Non-pigmented ciliary epithelial cell (primary cell): ENCODE measurements at places on chromosomes 1 and 21.

DNA sequence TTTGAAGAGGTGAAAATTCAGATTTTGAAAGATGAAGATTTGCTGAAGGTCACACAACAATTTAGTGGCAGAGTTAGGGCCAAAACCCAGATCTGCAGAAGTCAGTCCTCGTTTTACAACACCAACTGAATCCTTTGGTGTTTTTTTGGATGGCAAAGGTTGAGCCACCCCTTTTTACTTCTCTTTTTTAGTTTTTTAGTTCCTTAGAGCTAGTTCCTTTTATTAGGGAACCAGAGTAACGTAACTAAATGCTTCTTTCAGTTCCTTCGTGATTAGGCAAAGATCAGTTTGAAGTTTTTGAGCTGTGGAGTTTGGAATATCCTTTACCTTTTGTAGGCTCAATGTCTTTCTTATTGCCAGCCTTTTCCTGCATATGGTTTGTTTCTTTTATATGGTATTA is 67.9 kb upstream of the ARID1A start:
- DNase-seq, result no peak

DNA sequence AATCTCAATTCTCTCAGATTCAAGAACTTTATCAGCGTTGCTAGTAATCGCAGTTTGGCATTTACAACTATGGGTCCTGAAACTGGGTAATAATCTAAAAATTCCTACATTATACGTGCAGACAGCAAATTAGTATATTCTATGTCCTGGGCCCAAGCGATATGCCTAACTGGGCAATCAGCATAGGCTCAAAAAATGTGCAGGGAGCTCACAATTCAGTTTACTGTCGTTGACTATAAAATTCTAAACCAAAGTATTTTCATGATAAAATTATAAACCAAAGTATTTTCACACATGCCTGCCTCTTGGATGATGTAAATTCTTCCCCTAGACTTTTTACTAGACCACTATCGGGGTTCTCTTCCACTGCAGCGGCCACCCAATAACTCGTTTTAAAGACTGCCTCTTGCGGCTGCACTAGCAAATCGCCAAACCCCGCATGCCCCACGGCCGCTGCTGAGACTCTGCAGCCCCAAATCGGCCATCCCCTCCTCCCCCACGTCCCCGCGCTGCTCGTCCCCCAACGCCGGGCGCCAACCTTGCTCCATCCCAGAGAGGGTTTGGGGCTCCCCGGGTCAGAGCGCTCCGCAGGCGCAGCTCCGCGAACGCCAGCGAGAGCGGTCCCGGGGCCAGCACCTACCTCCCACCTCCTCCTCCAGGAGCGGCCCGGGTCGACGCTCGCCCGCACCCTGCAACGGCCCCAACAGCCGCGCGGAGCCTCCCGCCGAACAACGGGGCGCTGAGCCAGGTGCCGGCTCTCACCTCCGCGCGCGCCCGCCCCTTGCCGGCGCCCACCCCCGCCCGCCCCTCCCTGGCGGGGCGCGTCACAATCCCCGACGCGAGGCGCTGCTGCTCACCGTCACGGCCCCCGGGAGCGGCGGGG is 506 bp downstream of the SSX2IP start:
- DNase-seq, result no peak

DNA sequence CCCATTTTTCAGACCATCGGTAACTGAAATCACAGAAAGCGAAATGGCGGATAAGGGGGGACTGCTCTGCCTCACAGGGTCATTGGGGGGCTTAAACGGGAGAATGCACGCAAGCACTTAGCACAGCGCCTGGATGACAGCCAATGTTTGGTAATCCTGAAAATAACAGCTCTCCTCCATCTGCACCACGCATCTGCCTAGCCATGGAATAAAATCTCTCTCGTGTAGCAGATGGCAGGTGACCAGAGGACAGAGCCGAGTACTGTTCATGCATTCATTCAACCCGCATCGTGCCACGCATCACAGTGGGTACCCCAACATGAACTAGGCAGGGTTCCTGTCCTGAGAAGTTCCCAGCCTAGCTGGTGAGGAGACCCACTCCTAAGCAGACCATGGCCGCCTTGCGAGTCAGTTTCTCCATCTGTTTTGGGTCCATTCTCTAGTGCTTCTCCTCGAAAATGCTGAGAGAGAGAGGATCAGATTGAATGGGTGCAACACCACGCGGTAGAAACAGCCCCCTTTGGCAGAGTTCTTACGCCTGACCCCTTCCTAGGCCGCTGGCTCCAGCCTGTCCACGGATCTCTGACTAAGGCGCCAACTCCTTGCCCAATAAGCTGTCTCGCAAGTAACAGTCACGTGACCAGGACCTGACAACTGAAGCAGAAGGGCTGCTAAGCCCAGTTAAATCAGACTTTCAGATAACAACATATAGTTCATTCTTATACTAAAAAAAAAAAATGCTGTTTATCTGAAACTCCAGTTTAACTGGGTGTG is 7.3 kb downstream of the SLC1A7 start:
- no peak for DNase-seq

DNA sequence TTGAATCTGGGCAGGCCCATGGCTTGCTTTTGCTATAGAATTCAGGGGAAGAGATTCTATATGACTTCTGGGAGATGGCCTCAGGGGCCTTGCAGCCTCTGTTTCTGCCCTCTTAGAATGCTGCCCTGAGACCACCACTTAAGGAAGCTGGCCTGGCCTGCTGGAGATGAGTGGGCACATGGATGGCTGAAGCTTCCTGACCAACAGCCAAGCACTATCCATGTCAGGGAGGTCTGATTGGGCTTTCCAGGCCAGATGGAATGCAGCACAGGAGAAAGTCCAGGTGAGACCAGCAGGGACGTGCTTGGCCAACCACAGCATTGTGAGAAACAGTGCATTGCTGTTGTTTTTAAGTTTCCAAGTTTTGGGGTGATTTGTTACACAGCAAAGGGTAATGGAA is 308.1 kb downstream of the PTPRU start:
- DNase-seq, result no peak

DNA sequence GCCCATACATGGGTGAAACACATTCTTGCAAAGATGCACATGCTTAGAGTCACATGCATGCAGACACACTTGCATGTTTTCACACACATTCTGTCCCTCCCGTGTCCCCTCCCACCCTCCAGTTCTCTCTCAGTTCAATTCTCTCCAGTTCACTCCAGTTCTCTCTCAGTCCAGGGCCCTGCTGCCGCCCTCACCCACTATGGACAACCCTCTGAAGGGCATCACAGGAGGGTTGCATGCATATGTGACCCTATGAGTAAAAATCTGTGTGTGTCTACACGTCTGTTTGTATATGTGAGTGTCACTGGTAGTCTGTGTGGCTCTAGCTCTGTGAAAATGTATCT is 21.8 kb upstream of the ADGRB2 start:
- DNase-seq, result no peak

DNA sequence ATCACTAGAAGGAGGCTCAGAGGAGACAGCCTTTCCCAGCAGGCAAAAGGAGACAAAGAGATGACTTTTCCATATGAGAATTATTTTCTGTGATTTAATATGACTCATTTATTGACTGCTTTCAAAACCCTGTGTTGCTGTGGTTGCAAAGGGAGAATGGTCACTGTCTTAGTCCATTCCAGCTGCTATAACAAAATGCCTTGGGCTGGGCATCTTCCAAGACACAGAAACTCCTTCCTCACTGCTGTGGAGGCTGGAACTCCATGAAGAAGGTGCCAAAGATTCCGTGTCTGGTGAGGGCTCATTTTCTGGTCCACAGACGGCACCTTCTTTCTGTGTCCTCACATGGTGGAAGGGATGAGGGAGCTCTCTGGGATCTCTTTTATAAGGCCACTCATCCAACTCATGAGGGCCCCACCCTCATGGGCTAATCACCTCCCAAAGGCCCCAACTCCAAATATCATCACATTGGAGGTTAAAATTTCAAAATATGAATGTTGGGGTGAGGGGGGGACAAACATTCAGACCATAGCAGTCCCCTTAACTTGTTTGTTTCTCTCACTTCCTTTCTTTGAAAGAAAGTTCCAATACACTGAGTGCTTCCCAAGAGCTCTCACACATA is 252.1 kb upstream of the RAB4A start:
- DNase-seq, result no peak

GRCh38 chr1:102842606-102843005 is 265.7 kb downstream of the COL11A1 start:
- no peak for DNase-seq

DNA sequence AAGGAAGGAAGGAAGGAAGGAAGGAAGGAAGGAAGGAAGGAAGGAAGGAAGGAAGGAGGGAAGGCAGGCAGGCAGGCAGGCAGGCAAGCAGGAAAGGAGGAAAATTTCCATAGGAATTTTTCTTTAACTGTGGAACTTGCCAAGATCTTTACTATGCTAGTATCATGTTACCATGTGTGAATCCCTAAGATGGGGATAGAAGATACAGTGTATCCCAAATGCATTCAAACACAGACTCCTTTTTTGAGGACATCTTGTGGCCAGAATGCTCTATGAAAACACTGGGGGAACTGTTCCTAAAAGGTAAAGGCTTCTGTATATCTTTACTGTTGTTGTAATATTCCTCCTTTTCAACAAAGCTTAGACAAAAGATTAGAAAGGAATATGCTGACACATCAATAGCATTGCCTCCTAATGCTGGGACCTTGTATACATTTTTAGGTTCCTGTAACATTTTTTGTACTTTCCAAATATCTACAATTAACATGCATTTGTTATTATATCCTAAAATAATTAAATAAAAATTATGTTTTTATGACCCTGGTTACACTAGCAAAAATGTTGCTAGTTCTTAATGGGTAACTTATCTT is 20.6 kb downstream of the CCDC190 start:
- no peak for DNase-seq

DNA sequence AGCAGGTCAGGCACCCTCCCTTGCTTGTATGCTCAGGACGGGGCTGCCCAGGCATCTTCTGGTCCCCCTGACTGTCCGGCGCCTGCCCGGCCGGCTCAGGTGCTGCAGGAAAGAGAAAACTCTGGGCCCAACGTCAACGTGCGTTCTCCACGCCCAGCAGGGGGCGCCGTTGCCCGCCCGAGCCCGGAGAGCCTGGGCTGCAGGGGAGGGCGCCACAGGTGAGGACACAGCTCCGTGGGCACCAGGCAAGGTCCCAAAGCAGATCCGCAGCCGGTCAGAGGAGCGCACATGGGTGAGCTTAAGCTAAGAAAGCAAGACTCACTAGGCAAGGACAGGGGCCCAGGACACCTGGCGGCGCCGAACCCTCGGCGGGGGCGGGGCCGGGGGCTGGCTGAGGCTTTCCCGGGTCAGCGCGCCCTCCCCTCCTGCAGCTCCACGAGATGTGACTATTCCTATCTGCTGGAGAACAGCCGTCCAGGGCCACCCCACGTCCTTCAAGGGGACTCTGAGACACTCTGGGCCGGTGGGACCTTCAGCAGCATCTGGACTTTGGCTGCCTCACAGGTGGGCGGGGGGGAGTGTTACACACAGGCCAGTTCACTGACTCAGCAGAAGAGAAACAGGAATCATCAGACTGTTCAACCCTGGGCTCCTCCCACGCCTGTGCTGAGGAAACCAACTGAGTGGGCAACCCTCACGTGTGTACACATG is 29.3 kb downstream of the KRTAP10-1 start:
- DNase-seq, result no peak

DNA sequence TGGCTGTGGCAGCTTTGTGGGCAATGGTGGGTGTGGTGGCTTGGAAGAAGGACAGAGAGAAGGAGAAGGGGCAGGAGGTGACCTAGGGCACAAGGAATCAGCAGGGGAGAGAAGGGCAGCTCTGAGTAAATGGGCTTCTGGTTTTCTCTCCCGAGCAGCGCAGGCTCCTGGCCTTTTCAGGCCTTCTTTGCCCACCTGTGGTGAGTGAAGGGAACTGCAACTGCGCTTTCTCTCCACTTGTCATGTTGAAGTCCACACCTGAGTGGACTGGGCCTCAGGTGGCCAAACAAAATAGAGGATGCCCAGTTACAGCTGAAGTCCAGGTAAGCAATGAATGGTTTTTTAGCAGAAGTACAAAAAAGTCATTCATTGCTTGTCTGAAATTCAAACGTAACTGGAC is 29.4 kb upstream of the KCNA10 start:
- DNase-seq, result no peak

DNA sequence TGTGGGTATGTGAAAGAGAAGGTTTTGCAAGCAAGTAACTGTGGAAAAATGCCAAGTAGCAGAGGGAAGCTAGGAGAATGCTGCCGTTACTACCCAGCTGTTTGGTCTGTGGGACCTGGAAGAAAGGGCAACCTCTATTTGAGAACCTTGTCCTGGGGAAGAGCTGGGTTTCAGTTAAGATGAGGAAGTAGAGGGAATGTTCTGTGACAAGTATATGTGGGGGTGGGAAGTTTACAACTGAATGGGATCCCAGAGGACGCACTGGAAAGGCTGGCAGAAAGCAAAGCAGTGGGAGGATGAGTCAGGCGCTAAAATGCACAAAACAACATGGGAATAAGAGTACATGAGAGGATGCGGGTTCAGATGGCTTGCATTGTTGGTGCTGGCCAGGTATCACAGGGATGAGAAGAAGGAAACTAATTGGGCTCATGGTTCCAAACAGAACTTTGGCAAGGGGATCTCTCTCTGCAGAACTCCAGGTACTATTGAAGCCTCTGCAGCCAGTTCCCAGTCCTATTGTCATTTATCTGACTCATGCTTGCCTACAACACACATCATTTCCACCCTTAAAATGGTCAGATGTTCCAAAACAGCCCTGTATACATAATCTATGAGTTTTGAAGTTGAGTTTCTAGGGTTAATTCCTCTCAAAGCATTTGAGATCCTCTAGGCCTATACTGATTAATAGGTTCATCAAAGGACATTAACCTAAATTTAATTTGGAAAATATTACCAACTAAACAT is 88.5 kb upstream of the VAV3 start:
- peak; percentile 17 for DNase-seq

GRCh38 chr1:43294761-43295160 is 6.0 kb upstream of the TIE1 start:
- DNase-seq, result no peak

DNA sequence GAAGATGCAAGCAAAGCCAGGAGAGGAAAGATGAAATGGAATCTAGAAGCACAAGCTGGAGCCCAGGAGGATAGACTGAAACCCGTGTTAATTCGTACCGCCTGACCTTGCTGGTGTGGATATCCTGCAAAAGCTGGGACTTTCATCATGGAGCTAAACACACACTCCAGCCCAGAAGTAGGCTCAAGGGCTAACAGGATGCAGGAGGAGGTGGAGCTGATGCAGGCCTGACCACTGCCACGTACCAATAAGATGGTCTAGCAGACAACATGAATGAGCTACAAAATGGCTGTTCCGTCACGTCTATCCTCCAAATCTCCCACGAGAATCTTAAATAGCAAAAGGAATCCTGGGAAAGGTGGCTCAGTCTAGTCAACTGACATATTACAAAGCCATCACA is 270.3 kb downstream of the SDCCAG8 start:
- no peak for DNase-seq

DNA sequence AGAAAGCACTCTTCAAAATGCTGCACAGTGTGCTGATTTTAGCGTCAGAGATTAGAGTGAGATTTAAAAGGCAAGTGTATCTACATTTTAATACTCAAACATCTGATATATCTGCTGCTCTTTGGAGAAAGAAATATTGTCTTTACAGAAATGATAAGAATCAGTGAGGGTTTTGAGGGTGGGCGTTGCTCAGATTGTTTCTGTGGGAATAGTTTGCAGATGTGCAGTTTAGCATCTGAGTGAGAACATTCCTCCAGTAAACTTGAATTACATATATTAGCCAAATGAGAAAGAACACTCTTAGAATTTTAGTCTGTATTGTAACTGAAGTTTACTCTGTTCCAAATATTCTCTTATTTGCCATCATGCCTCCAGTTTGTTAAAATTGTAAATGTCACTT is 549.2 kb downstream of the NEGR1 start:
- no peak for DNase-seq
